ENCODE measurements at places on chromosomes 16 and 17.
A peak's percentile ranks its signal among the peaks of the same experiment; 100 is the strongest.

DNA sequence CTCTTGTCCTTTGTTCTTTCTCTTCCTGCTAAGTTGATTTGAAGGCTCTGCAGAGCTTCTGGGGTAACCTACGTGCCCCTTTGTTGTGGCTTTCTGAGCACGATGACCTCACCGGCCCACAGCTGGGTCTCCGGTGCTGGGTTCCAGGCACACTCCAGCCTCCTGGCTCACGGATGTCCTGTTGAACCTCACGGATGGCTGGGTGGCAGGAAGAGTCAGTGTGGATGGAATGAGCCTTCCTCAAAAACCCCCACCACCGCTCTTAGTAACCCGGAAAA is 116.0 kb downstream of the SOCS1 start:
- no peak for DNase-seq

DNA sequence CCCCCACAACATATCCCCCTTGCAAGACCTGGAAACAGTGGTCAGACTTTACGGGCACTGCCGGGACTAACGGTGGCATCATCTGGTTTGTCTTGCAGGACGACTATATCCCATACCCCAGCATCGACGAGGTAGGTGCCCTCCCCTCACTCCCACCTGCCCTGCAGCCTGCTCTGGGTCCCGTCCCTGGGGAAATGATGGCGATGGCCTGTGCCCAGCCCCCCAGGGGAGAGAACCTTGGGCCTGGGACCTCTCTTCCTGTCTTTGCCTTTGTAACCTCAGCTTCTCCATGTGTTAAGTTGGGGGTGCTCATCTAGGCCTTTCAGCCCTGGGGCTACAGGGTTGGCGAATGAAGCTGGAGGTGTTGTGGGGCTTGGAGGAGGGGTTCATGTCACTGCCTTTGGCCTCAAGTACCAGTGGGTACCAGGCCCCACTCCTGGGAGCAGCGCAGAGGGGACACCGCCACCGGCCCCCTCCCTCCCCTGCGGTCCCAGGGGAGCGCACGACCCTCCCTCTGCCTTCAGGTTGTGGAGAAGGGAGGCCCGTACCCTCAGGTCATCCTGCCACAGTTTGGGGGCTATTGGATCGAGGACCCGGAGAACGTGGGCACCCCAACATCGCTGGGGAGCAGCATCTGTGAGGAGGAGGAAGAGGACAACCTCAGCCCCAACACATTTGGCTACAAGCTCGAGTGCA is 99.9 kb downstream of the OR1D5 start:
- DNase-seq: no peak

DNA sequence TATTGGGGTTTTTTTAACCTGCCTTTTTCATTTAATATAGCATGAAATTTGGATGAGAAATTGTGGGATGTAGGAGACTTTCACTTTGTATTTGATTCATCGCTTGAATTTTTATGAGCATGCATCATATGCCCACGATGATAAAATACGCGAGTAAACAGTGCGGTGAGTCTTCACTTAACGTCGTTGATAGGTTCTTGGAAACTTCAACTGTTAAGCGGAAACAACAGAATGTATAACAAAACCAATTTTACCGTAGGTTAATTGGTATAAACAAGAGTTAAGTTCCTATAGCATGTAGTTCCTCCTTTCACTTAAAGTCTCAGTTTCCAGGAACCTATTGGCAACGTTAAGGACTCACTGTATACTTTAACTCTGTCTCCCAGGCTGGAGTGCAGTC is 28.7 kb downstream of the MMP15 start:
- DNase-seq: no peak

DNA sequence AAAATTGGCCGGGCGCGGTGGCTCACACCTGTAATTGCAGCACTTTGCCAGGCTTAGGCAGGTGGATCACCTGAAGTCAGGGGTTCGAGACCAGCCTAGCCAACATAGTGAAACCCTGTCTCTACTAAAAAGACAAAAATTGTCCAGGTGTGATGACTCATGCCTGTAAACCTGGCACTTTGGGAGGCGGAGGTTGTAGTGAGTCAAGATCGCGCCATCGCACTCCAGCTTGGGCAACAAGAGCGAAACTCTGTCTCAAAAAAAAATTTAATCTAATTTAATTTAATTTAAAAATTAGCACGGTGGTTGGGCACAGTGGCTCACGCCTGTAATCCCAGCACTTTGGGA is 1.6 kb upstream of the HBQ1 start:
- no peak for DNase-seq

DNA sequence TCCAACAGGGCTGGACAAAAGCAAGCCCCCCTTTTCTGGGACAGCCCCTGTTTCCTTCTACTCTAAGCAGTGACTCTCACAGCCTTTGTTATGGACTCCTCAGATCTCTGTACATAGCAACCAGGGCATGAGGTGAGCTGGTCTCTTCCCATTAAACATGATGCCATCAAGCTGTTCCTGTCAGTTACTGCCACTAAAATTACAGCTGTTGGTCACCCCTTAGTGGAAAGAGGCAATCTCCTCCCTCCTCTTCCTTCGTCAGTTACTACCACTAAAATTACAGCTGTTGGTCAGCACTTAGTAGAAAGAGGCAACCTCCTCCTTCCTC is 95.2 kb upstream of the SMIM36 start:
- no peak for DNase-seq

DNA sequence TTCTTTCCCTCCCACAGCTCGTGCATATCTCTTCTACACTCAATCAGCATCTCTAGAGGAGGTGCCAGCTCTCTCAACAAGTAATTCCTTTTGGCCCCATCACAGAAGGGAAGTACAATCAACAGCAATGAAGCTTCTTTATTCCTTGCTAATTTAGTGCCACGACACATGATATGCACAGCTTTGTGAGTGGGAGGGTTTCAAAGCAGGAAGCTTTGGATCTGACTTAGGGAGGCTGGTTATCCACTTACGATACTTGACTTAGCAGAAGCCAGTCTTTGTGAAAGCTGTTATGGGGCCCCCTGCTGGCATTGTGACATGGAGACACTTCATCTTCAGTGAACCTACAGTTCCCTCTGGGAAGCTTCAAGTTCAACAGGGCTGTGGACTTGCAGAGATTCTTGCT is 81.0 kb downstream of the TMEM100 start:
- peak; percentile 56 for DNase-seq
